Activated CD4-positive, alpha-beta T cell treated with anti-CD3 and anti-CD28 coated beads, Interleukin-2, Interleukin-4, amounts not matched to agents 100 ng/mL and 50 ng/mL, durations not matched to agents 16 hours and 8 hours (primary cell): ENCODE measurements at places on chromosomes 11 and 22.

DNA sequence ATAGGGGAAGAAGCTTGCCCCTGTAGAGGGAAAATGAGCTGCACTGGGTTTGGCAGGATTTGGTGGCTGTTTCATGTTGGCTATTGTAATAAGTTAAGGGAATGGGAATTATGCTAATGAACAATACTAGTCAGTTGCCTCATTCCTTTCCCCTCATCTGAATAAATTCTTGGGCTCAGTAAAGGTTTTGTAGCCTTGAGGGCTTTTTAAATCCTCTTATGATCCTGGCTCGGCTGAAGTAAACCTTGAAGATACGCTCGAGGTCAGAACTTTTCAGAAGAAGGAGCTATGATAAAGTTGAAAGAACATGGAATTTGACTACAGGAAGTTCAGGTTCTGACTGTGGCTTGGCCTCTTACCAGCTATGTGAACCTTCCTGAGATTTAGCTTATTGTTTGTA lies 448.7 kb downstream of the RAB38 start:
- DNase-seq: no peak

- no peak for DNase-seq
Observed at GRCh38 chr11:94997437-94997836, 23.9 kb downstream of the KDM4D start.

DNA sequence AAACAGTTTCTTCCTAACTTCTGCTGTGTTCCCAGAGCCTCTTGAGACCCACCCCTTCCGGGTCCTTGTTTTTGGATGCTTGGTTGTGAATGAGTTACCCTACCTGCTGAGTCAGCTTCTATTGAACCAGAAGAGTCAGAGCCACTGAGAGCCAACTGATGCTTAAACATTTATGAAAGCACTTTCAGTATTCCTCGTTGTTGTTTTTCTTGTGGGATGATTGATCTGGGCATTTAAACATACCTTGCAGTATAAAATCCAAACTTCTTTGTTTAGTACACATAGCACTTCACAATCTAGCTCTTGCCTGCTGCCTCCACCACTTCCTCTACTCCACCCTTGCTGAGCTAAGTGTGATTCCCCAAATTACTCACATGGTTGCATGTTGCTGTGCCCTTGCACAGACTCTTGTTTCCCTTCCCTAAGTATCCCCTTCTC lies 5.5 kb downstream of the PRSS23 start:
- DNase-seq: peak; percentile 91

DNA sequence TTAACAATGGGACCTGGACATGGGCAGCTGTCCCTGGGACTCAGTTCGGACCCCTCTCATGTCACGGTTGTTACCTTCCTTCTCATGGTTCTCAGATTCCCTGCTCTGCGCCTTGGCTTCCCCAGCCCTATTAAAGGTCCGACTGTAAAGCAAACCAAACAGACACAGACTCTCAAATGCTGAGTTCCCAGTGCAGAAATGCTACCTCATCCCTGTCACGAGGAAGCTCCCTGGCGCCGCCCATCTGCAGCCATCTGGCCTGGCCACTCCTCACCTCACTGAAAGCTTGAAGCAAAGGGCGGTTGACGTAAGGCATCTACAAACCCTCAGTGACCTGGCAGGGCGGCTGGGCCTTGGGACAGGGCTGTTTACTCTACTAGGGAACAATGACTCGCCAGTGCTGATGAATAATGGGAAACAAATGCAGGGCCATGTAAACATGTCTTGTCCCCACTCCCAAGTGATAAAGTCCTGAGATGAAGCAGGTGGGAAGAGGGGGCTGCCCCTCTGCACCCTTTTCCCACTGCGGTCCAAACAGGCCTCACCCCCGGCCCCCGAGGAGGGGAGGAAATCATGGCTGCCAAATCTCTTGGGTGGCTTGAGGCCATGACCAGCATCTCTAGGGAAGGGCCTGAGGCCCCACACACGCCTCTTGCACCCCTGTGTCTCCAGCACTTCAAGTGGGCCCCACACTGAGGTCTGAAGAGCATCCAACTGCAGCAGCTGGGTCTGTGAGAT lies 49.3 kb downstream of the SCUBE1 start:
- DNase-seq: no peak

DNA sequence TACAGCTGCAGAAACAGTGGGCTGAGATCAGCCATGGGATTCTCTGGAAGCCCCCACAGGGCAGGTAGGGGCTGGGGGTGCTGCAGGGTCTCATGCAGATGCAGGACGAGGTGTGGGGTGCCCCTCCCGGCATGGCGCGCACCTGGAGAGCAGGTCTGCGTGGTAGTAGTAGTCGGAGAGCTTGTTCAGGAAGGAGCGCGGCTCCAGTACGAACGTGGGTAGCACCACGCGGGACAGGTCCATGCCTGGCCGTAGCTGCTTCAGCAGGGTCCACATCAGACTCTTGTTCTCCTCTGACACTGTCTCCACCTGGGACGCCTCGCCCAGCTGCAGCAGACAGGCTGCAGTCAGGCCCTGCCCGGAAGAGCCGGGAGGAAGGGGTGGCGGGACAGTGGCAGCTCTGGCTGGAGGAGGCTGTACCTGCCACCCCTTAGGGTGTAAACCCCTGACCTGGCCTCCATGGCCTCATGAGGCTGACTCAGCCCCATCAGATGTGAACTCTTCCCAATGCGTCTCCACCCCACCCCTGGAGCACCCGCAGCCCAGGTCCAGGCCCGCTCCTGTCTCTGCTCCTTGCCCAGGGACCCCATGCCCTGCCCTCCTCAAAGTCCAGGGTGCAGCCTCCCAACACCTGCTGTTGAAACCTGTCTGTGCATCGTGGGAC lies 47.0 kb upstream of the CARS1 start:
- no peak for DNase-seq

GRCh38 chr11:45151362-45151982 lies 5.0 kb downstream of the PRDM11 start:
- no peak for DNase-seq

DNA sequence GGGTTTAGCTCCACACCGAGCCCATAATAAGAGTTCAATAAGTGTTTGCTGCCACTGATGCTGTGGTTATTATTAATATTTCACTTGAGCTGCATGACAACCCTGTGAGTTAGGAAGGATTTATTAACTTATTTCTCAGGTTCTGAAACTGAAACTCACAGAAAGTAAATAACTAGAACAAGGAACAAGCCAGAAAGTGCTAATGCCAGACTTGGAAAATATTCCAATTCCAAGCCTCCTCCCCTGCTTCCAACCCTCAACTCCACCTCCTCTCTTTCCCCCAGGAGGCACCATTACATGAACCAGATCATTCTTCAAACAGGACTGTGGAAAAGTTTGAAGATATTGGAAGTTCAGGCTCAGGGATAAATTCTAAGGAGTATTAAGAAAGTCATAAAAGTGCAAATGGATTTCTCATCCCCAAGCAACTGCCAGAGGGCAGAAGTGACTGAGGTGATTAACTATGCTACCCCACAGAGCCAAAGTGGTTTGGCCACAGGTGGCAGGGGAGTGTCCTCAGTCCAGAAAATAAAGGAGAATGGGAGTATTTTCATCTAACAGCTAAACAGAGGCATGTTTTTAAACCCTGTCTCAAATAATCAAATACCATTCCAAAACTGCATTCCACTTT lies 3.2 kb upstream of the FJX1 start:
- DNase-seq: no peak

- DNase-seq: no peak
Observed at GRCh38 chr11:33358150-33358831, 101.1 kb downstream of the HIPK3 start.
